ENCODE measurements at places on chromosomes 2 and 18.
A peak's percentile ranks its signal among the peaks of the same experiment; 100 is the strongest.

- no peak for DNase-seq
Measured at GRCh38 chr2:51613-52012, 5.3 kb upstream of the FAM110C start.

- DNase-seq, result no peak
Measured at GRCh38 chr2:186302263-186302662, 183.8 kb upstream of the ZC3H15 start.

GRCh38 chr2:141570474-141571131 is 560.2 kb downstream of the LRP1B start:
- DNase-seq, result no peak

DNA sequence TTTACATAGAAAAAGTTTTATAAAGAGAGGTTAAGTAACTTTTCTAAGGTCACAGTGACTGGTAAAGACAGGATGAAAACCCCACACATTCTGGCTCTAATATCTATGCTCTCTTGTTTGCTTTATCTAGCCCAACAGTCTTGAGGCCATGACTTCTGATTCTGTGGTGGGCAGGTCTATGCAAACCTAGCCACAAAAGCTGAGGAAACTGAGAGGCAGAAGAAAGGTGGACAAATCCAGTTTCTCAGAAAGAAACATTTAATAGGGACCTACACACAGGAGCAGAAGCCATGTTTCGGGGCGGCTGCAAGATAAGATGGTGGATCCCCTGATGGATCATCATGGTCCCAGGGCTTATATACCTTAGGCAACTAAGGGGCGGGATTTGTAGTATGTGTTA is 21.8 kb downstream of the HSPD1 start:
- no peak for DNase-seq

DNA sequence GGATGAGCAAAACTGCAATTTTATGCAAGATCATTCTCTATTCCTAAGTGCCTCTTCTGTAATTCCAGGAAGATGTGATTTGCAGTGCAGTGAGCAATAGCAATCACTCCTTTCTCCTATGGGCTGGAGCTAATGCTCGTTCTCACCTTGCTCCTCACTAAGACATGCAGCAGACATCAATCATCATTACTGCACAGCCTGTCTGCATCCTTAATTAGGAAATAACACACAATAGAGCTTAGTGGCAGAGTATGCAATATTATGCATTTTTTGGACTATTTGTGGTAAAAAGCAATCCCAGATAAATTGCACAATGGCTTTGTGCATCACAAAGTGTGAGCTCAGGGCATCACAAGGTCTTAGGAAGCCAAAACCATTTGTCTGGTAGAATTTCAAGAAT is 32.6 kb upstream of the RAPH1 start:
- DNase-seq, result peak; percentile 16

- DNase-seq, result peak; percentile 74
Measured at GRCh38 chr2:58140508-58141072, 94.0 kb downstream of the VRK2 start.

- no peak for DNase-seq
Measured at GRCh38 chr2:27081984-27082772, 3.8 kb downstream of the EMILIN1 start.

DNA sequence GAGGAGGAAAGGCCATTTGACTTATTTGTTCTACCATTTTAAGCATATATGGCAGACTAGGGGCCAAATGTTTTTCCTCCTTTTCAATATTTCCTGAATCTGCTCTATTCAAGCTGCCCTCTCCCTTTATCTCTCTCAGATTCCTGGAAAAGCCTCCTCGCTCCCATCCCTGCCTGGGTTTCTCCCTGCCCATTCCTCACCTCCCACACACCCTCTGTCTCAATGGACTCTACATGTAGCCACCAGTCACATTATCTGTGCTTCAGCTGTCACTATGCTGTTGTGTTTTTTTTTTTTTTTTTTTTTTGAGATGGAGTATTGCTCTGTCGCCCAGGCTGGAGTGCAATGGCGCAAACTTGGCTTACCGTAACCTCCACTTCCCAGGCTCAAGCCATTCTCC is 22.9 kb downstream of the TYMS start:
- no peak for DNase-seq

GRCh38 chr2:133314795-133315194 is 253.5 kb downstream of the NCKAP5 start:
- no peak for DNase-seq

DNA sequence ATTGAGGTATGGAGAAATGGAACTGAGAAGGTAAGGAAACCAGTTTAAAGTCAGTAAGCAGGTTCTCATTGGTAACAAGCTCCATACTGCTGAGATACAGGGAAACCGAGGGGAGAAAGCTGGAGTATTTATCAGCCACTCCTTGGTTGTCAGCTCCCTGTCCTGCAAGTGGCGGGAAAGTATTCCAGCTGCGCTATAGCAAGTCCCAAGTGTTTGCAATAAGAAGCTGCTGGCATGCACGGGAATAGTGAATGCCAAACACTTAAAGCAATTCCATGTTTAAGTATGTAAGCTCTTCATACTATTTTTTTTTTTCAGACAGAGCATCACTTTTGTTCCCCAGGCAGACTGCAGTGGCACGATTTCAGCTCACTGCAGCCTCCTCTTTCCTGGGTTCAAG is 1601.1 kb downstream of the SUCLG1 start:
- DNase-seq, result no peak

- no peak for DNase-seq
Measured at GRCh38 chr2:38778687-38779082, 675 bp downstream of the GEMIN6 start.

DNA sequence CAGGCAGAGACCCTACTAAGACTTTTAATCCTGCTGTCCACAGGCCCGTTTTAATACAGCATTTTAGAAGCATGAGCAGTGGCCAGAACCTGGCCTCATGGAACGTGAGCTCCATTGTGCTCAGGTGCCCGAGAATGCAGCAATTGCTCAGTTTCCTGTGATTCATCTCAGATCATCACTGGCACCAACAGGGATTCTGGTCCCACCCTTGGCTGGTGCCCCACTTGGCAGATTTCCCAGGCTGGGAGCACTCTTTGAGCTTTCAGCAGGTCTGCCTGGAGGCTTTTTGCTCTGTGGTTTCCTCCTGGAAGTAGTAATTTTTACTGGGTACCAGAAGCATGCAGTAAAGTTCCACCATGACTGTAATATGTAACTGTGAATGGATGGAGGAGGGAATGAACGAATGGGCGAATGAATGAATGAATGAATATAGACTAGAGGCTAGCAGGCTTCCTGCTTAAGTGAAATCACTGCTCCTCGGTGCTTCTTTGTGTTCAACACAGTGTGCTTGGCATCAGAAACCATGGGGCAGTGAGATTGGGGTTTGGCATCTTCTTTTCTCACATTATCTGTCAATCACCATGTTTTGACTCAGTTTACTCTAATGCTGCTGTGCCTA is 312.9 kb downstream of the PRKCE start:
- peak; percentile 88 for DNase-seq

GRCh38 chr2:189406586-189407233 is 34.6 kb upstream of the WDR75 start:
- no peak for DNase-seq

- no peak for DNase-seq
Measured at GRCh38 chr2:226064932-226065570, 665.5 kb downstream of the NYAP2 start.

DNA sequence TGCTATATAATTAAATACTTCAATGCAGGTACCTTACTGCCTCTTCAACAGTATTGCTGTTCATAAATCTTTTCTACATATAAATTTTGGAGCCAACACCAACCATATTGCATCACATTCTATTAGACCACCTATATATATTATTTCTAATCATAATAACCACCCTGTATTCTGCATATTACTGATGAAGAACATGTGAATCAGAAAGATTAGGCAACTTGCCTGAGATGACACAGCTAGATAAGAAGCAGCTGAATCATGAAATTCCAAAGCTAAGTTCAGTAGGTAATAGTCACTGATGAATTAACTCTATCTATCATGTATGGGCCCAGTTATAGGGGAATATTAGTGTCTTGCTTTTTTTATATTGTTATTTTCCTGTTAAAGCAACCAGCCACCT is 161.8 kb downstream of the AGPS start:
- DNase-seq, result no peak

GRCh38 chr2:213923543-213923942 is 487.3 kb upstream of the VWC2L start:
- DNase-seq, result no peak

GRCh38 chr2:240831594-240832204 is 11.7 kb upstream of the KIF1A start:
- DNase-seq, result no peak

DNA sequence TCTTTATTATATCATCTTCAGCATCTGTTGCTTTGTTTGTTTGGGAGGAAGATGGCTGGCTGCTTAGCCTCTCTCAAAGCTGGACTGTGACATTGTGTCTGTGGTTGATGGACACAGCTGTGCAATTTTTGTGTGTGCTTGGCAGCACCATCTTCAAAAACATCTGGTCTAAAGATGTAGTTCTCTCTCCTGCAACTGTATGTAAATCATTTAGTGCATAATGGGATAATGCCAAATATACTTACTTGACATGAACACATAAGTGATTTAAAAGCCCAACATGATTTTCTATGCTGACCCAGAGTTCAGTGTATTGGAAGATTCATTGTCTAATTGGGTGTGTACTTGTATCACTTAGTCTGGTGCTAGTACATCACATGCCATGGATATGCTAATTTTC is 112.2 kb downstream of the MAP4K4 start:
- no peak for DNase-seq

- peak; percentile 53 for DNase-seq
Measured at GRCh38 chr2:42928692-42929545, 136.5 kb upstream of the HAAO start.

DNA sequence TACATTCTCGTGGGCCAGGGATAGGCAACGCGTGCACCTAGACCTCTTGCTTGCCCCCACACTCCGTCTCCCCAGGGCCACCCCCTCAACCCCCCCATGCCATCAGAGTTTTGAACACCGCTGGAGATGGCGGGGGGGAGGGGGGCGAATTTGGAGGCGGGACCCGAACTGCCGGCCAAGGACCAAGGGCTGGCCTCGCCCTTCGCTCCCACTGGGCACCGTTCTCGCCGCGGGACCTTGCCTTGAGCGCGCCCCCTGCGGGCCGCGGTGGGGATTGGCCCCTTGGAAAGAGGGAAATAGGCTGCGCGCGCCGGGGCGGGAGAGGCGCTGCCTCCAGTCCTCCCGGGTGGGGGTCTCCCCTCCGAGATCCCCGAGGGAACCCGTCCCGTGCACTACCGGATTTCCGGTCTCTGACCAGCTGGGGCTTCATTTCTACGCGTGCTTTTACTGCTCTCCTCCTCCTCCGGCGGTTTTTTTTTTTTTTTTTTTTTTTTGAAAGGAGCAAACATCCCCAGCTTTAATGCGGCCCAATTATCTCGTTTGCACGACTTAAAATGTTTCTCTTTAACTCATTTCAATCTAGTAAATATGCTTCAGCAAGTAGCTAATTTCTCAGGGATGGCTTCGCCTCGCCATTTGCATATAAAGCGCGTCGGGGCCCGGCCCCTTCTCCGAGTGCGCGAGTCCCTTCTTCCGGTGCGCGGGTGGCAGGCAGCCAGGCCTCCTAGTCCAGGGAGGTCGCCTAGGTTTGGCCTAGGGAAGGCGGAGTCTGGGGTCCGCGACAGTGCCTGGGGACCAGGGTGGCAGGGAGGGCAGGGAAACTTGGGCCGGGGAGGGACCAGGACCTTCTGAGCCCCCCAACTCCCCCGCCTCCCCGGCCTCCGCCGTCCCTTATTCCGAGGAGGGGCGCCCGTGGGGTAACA is 10.0 kb upstream of the GBX2 start:
- DNase-seq, result peak; percentile 79

DNA sequence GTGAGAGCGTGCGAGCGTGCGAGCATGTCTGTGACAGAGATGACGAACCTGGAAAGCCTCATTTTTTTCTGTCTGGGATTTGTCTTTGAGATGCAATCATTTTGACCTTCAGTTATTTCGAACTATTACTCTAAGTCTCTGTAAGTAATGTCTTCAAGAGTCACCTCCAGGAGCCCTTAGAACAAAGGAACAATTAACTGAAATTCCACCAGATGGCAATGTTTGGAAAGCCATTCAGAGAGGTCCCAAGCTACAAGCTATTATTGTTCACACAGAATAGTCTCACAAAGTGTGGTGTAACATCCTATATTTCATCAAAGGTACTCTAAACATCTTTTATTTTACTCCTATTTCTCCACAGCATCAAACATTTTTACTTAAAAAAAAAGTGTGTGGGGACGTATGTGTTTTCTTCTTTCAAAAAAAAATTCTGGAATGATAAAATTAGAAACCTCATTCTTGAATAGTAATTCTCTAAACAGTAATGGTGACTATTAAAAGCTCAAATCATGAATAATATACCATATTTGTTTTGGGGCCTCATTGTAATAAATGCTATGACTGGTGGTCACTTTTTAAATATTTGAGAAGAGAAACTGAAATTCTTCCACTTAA is 35.1 kb upstream of the MAPRE2 start:
- peak; percentile 65 for DNase-seq

- DNase-seq, result no peak
Measured at GRCh38 chr18:55283309-55283708, 304.7 kb downstream of the TCF4 start.

GRCh38 chr18:73797419-73797818 is 350.2 kb downstream of the FBXO15 start:
- DNase-seq, result no peak

DNA sequence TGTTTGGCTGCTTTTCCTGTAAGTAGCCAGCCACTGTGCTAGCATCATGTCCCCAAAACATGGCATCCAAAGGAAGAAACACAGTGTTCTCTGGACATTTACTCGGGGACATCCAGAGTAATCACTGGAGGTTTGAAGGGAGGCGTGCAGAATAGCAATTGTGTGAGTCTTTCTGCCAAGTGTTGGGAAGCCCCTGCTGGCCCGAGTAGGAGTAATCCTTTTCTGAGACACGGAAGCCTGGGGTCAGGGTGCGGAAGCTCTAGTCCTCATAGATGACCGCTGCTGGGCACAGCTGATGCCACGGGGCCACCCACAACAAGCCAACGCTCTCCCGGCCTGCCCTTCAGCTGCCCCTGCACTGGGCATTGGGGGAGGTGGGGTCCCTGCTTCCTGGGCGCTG is 24.8 kb upstream of the HDAC4 start:
- no peak for DNase-seq

GRCh38 chr2:241071677-241072111 is 30.4 kb downstream of the MTERF4 start:
- no peak for DNase-seq

- no peak for DNase-seq
Measured at GRCh38 chr2:223099561-223099960, 47.6 kb downstream of the KCNE4 start.

DNA sequence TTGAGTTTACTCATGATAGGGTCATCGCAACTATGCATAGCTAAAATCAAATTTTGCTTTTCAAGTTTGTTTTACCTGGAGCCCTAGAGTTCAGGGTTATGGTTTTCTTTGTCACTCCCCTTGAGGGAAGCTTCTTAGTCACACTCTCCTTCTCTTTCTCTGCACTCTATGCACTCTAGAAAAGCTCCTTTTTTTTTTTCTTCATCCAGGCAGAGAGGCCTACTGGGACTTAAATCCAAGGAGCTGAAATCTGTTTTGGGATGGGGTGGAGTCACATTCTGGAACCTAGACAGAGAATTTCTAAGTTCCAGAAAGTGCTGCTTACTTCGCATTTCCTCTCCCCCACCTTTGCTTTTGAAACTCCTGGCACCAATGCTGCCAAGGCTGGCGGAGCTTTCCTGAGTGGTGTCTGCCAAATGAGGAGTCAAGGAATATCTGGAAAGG is 19.1 kb upstream of the IL18R1 start:
- DNase-seq, result no peak
